Pancreas (tissue), 10 donors: ENCODE measurements at places on chromosomes 2 and 18. TPM values are rescaled to one million over a fixed set of nuclear protein-coding genes. Genes with fewer than 3 reads are reported as not detected.

PRKAG3 gene
- not detected for total RNA-seq

FRZB gene
- total RNA-seq = 0.35 TPM

PNO1 gene
- total RNA-seq = 8.2 TPM

LRRTM1 gene
- total RNA-seq = not detected

ITGB6 gene
- 32.4 TPM for total RNA-seq

GDF7 gene
- 0.98 TPM for total RNA-seq

SAG gene
- total RNA-seq = not detected

SEMA4C gene
- total RNA-seq = 6.7 TPM

RIT2 gene
- not detected for total RNA-seq

CRYGC gene
- not detected for total RNA-seq

HSPE1 gene
- total RNA-seq = 51.9 TPM

CIB4 gene
- not detected for total RNA-seq

ATOH8 gene
- 1.7 TPM for total RNA-seq

PLB1 gene
- 0.42 TPM for total RNA-seq

NDC80 gene
- 0.23 TPM for total RNA-seq

SH3RF3 gene
- 1.1 TPM for total RNA-seq

FSHR gene
- total RNA-seq = not detected

PFN4 gene
- total RNA-seq = 0.40 TPM
